ENCODE measurements at places on chromosomes 5 and 9.
A peak's percentile ranks its signal among the peaks of the same experiment; 100 is the strongest.

DNA sequence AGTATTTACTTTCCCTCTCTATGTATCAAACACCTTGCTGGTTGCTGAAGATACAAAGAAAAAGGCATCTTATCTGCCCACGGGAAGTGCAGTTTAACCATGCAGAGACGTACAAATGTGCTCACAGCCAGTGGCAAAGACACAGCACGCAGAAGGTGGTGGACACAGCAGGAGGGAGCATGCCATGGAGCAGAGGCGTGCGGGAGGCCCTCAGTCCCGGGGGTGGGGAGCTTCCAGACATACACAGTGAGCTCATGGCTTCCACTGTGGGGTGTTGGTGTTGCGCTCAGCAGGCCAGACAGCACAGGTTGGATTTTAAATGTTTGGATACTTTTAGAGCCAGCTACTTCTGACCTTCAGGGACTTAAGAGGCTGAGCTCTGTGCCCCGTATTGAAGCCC lies 8.8 kb upstream of the BARX1 start:
- DNase-seq = no peak

DNA sequence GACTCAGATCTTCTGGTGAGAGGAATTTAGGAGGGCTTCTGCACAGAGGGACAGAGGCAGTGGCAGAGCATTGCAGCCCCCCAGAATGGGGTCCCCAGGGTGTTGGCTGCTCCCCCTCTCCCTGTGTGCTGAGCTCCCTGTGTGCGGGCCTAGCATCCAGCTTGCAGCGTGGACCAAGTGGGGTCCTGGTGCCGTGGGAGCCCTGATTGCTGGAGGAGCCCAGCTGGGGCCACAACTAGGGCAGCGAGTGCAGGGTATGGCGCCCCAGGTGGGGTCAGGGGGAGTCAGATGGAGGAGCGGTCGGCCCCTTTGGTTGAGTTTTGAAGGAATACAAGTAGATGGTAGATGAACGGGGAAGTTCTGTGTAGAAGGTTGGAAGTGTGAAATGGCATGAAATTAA lies 66.7 kb downstream of the TRIO start:
- no peak for DNase-seq

- DNase-seq = no peak
Observed at GRCh38 chr9:98866435-98867102, 59.1 kb downstream of the GALNT12 start.

DNA sequence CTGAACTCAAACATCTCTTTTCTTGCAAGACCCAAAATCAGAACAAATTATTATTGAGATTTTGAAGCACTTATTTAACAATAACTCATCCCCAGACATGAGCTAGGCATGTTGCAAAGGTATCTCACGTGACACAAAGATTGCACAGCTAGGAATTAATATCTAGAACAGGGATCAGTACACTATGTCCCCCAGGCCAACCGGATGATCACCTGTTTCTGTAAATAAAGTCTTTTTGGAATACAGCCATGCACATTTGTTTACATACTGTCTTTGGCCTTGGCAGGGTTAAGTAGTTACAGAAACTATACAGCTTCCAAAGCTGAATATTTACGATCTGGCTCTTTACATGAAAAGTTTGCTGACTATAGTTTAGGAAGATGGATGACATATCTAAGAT lies 287.7 kb downstream of the ACTL7B start:
- no peak for DNase-seq

- DNase-seq = no peak
Observed at GRCh38 chr9:14260101-14260500, 53.8 kb downstream of the NFIB start.

DNA sequence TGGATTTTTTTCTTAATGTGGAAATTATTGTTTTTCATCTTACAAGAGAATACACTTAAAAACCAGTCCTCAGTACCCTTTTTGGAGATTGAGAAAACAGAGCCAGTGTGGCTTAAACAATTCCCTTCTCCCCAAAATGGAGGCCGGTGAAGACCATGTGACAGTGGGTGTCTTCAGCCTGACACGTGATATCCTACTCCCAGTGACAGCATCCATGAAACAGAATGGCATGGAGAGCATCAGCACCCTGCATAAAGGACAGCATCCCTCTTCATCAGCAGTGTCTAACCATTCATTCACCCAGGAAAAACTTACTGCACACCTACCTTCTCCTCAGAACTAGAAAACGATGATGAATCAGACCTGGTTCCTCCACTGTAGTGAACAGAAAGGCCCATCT lies 103.4 kb upstream of the RAI14 start:
- no peak for DNase-seq

GRCh38 chr9:7844242-7844641 lies 44.7 kb upstream of the DMAC1 start:
- no peak for DNase-seq

- DNase-seq = no peak
Observed at GRCh38 chr5:95794070-95794516, 28.4 kb downstream of the GLRX start.

- no peak for DNase-seq
Observed at GRCh38 chr5:117299936-117300328, 725.3 kb upstream of the SEMA6A start.

GRCh38 chr5:89972901-89973300 lies 436.7 kb downstream of the CETN3 start:
- DNase-seq = no peak

- DNase-seq = no peak
Observed at GRCh38 chr5:1429496-1429895, 15.7 kb downstream of the SLC6A3 start.

GRCh38 chr9:84439250-84439649 lies 98.7 kb upstream of the SLC28A3 start:
- DNase-seq = no peak

DNA sequence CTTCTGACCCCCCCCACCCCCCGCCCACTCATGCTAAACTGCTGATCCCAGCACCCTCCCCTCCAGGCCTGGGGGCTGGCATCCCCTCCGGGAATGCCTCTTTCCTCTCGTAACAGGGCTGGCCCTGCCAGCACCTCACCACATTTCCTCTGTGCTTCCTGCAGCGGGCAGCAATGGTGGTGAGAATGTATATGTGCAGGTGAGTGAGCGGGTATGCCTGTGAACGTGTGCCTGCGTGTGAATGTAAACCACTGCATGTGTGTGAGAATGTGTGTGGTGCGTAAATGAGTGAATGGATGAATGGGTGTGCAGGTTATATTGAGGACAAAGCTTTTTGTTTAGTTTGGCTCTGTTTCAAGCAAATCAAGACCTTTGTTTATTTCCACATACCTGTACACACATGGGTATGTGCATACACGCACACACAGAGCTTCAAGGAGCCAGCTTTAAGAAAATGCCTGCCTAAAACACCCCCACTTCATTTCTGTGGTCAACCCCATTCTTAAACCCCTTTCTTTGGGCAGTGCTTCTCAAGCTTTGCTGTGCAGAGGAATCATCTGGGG lies 95.7 kb upstream of the SHB start:
- DNase-seq = peak; percentile 30

Data from thymus (tissue), 14 donors.